ENCODE measurements at places on chromosomes 1 and 21.

DNA sequence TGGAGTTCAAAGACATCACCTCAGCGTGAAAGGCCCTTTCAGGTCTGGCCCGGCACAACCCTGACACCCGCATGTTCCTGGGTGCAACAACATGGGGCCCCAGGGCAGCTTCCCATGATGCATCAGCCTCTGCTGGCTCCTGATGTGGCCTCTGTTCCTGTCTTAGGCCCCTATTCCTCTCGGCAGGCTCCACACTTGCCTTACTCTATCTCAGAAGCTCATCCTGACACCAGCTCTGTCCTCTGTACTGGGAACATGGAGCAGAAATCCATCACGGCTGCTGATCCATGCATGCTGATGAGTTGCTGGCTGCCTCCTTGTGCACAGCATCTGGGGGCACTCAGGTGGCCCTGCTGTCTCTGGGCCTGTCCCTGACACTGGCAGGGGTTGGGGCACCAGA, 74.6 kb downstream of the ADARB1 start:
- no peak for DNase-seq

DNA sequence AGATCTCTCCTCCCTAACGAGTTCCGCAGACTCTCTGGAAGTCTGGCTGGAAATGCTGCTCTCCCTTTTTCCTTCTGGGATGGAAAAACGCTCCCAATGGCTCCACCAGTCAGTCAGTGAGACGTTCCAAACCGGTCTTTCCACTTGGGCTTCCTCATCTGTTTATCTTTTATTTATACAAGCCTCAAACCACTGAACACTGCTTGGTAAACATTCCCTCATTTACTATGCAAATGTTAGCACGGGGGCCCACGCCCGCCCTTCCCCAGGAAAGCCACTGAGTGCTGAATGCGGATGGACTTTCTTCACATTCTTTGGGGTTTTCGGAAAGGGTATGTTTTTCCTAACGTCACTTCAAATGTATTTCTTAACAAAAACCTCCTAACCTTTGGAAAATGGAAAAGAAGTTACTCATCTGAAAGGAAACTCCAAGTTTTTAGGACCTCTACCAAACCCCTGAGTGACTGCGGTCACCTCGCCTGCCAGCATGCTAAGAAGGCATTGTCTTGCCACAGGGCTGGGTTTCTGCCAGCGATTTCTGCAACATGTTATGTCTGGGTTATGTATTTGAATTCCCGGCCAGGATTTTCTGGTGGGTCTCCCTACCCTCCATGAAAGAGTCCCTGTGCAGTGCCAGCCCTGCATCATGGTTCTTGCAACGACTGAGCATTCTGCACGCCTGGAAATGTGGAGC, 14.0 kb upstream of the UMODL1 start:
- DNase-seq: no peak

DNA sequence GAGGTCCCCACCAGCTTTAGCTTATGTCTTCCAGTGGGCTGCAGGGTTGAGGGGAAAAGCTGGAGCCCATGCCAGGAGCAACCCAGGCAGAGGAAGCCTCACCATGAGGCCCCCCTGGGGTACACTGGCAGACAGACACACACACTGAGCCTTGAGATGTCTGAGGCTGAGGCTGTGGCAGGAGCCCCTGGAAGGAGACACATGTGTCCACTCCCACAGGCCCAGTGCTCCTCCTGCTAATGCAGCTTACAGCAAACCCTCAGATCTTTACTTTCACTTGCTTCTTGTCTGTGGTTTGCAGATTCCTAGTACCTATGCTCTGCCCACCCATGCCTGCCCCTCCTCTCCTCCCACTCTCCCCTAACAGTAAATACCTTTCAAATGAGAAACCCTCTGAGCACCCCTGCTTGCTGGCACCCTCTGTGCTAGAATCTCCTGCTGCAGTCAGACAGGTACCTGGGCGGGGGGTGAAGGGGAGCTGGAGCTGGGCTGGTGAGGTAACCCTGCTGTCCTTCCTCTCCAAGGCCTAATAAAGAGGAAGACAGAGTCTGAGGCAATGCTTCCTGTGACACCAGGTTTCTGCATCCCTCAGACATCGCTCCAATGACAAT, 63.4 kb upstream of the NEK2 start:
- peak; percentile 14 for DNase-seq

DNA sequence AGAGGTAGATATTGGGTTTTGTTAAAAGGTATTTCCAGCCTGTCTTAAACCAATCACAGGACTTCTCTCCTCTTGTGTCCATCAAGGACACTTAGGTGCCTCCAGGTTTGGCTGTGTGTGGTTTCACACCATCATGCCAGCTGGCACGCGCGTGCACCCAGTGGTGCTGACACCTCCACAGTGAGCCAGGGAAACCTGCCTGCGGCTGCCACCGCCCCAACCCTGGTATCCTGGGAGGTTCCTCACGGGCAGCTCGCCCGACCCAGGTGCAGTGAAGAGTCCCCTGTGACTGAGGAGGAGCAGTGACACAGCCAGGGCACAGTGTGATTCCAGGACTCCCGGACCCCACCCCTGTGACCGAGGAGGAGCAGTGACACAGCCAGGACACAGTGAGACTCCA, 13.2 kb upstream of the COL6A2 start:
- DNase-seq: no peak

DNA sequence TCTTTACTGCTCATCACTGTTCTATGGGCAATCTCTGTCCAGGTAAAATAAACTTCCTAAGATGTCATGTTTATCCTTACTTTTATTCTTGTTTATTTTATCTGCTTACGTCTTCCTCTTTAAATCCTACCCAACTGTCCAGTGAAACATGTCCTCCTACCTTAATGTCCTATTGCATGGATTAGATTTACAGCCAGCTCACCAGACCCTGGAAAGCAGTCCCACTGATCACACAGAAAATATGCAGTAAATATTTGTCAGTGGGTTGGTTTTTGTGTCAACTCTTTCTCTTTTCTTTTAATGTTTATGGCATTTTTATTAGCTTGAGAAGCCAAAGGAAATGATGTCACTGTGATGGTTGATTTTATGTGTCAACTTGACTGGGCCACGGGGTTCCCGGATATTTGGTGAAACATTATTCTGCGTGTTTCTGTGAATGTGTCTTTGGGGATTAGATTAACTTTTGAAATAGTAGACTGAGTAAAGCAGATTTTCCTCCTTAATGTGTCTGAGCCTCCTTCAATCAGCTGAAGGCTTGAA, 258.3 kb downstream of the SRGAP2C start:
- no peak for DNase-seq
